ENCODE measurements at places on chromosomes 5 and 9.

- no peak for DNase-seq
Observed at GRCh38 chr5:143790457-143791112, 21.4 kb upstream of the HMHB1 start.

GRCh38 chr5:134958755-134959154, 9.0 kb upstream of the CATSPER3 start:
- no peak for DNase-seq

- DNase-seq: no peak
Observed at GRCh38 chr5:91168859-91169258, 214.3 kb downstream of the ARRDC3 start.

GRCh38 chr5:169018925-169019324, 282.0 kb downstream of the SLIT3 start:
- no peak for DNase-seq

GRCh38 chr9:131727184-131727759, 12.6 kb downstream of the RAPGEF1 start:
- no peak for DNase-seq

GRCh38 chr9:109487247-109487646, 10.9 kb downstream of the PTPN3 start:
- no peak for DNase-seq

DNA sequence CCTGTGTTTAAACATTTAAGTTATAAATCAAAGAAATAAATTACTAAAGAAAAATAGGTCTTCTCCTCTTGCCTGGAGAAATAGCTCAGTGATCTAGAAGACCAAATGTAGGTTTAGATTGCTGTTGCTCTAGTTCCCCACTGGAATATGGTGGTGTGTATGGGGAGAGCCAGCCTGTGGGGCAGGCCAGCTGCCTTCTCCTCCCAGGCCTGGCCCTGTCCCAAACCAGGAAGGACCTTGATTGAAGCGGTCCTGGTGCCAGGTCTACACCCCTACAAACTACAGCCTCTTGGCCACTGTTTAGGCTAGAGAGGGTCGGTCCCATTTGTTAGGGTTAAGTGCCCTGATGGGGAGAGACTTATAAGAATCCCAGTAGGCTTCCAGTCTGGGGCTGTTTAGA, 35.4 kb downstream of the MAN2A1 start:
- no peak for DNase-seq

DNA sequence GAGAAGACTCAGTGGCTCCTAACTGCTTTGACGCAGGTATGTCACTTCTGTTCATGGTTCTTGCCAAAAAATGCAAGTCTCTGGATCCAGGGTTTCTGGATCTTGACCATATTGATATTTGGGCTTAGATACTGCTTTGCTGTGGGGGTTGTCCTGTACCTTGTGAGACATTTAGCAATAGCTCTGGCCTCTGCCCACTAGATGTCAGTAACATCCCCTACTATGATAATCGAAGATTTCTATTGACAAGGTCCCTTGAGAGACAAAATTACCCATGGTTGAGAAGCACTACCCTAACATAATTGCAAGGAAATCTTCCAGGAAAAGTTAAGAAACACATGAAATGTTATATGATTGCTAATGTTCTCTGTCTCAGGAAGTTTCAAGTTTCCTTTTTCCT, 285.4 kb downstream of the TMEM232 start:
- DNase-seq: peak; percentile 52
